Stimulated activated CD8-positive, alpha-beta memory T cell treated with anti-CD3 and anti-CD28 coated beads, Interleukin-7, amount 100 ng/mL, for 48 hours (primary cell): ENCODE measurements at places on chromosomes 4 and X.

DNA sequence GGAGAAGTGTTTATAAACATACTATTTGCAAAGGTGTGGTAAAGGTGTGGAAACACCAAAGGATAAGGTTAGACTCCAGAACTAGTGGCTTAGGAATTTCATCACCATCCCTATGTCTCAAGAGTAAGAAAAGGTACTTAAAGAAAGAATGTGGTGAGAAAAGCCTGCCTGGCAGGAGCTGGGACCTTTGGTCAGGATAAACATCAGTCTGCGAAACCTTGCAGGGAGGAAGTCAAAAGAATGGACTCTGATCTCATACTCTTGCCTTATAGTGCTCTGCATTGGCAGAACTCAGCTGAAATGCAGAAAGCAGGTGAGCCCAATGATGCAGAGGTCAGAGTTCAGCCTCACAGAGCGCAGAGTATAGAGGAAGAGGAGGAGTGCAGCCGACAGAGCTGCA lies 97.2 kb upstream of the NR3C2 start:
- no peak for DNase-seq

- no peak for DNase-seq
Observed at GRCh38 chr4:139858436-139859205, 193.0 kb downstream of the MGST2 start.

DNA sequence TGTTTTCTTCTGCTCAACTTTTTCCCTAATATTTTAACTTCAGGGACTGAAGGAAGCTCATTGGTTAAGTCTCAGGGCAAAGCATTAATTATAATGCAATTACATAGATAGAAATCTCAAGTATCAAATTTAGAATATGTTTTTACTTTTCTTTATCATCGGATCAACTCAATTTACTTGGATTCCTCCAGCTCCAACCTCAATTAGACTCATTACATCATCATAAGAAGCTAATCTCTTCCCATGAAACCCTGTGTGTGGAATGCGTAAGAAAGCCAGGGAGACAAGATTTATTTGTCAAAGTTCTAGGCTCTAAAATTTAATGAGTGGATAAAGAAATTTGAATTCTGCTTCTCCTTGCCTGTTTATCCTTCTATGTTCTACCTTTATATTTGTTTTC lies 918.4 kb downstream of the ADGRL3 start:
- no peak for DNase-seq

GRCh38 chr4:176066757-176067156 lies 1.1 kb downstream of the WDR17 start:
- DNase-seq: no peak

- DNase-seq: no peak
Observed at GRCh38 chr4:162056990-162057389, 106.8 kb downstream of the FSTL5 start.

- no peak for DNase-seq
Observed at GRCh38 chr4:155658681-155659064, 8.0 kb upstream of the GUCY1A1 start.

GRCh38 chr4:38034986-38035882 lies 75.0 kb downstream of the PTTG2 start:
- DNase-seq: peak; percentile 3

GRCh38 chrX:71919431-71919830 lies 8.8 kb downstream of the NHSL2 start:
- DNase-seq: no peak
